Transverse colon (tissue), 4 donors: ENCODE measurements at places on chromosomes 16 and 17. TPM values are rescaled to one million over a fixed set of nuclear protein-coding genes. Genes with fewer than 3 reads are reported as not detected.

- DNase-seq: no peak
- no peak overlapping the region for H3K27ac ChIP-seq
- no peaks in the 10 kb centered on the region for H3K4me1 ChIP-seq
- H3K4me3 ChIP-seq: no peak overlapping the region
- H3K27me3 ChIP-seq: no peaks in the 10 kb centered on the region
- H3K36me3 ChIP-seq: no peaks in the 10 kb centered on the region
Measured at GRCh38 chr16:49653173-49653570, 202.7 kb downstream of the ZNF423 start.

GRCh38 chr17:9044772-9045463 lies 23.6 kb downstream of the NTN1 start:
- no peak overlapping the region for H3K4me3 ChIP-seq
- H3K27me3 ChIP-seq: no peaks in the 10 kb centered on the region
- H3K4me1 ChIP-seq: no peaks in the 10 kb centered on the region

DNA sequence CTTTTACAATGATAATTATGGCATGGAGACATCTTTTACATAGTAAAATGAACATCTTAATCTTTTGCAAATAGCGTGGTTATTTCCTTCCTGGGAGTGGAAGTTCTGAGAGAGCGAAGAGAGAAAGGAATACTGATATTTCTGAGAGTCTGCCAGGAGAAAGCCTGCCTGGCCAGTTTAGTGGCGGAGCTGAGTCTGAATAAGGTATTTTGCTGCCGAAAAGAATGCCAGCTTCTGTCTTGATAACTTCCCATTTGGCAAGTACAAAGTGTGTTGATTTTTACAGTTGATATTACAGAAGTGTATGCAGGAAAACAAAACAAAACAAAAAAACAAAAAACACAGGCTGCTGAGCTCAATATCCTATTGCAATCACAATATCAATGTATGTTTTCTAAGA lies 55.9 kb downstream of the KCNJ2 start:
- no peaks in the 10 kb centered on the region for H3K4me1 ChIP-seq
- DNase-seq: no peak
- H3K4me3 ChIP-seq: no peak overlapping the region
- no peaks in the 10 kb centered on the region for H3K36me3 ChIP-seq
- no peaks in the 10 kb centered on the region for H3K27me3 ChIP-seq
- H3K27ac ChIP-seq: no peak overlapping the region

- no peak overlapping the region for H3K27ac ChIP-seq
- DNase-seq: no peak
- peak overlapping the region; percentile 86 for H3K4me3 ChIP-seq
- H3K36me3 ChIP-seq: no peaks in the 10 kb centered on the region
- H3K27me3 ChIP-seq: no peaks in the 10 kb centered on the region
Measured at GRCh38 chr16:3609895-3610697, 1.3 kb downstream of the SLX4 start.

GRCh38 chr17:57856792-57857620 lies 7.2 kb upstream of the MRPS23 start:
- no peaks in the 10 kb centered on the region for H3K27me3 ChIP-seq
- H3K4me1 ChIP-seq: peaks cover 20% of the 10 kb centered on the region
- no peak overlapping the region for H3K27ac ChIP-seq
- no peaks in the 10 kb centered on the region for H3K36me3 ChIP-seq
- no peak overlapping the region for H3K4me3 ChIP-seq

DNA sequence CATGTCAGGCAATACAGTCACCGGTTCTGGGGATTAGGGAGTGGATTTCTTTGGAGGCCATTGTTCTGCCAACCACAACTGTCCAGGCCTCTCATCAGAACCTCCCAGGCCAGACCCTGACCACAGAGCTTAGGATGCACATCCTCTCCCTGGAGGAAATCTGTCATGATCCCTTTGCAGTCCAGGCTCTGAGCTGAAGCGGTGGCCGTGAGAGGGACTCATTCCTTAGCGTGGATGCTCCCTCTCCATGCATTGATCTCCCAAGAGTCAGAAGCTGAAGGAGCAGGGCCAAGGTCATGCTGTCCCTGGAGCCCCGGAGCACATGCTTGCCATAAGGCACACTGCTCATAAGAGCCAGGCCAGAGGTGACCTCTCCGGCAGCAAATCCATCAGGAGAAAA lies 181.4 kb downstream of the COPRS start:
- no peak overlapping the region for H3K27ac ChIP-seq
- DNase-seq: no peak

GRCh38 chr16:8697965-8698364 lies 23.5 kb downstream of the ABAT start:
- H3K27me3 ChIP-seq: no peaks in the 10 kb centered on the region
- DNase-seq: no peak
- no peak overlapping the region for H3K27ac ChIP-seq
- no peaks in the 10 kb centered on the region for H3K36me3 ChIP-seq
- H3K4me1 ChIP-seq: no peaks in the 10 kb centered on the region

- H3K27ac ChIP-seq: no peak overlapping the region
- H3K4me1 ChIP-seq: no peaks in the 10 kb centered on the region
- H3K27me3 ChIP-seq: peaks cover 4% of the 10 kb centered on the region
- no peak for DNase-seq
- H3K36me3 ChIP-seq: no peaks in the 10 kb centered on the region
Measured at GRCh38 chr16:17633181-17633951, 162.6 kb upstream of the XYLT1 start.

GRCh38 chr17:32659419-32659842 lies 172.6 kb downstream of the CDK5R1 start:
- H3K4me3 ChIP-seq: no peak overlapping the region
- no peaks in the 10 kb centered on the region for H3K27me3 ChIP-seq

The KRT12 gene
- total RNA-seq: 0.40 TPM

The ZNF469 gene
- 0.14 TPM for total RNA-seq

The GLOD4 gene
- total RNA-seq: 71.9 TPM

The C16orf89 gene
- 8.6 TPM for total RNA-seq

The RAMP2 gene
- total RNA-seq: 6.1 TPM

The KRTAP4-4 gene
- total RNA-seq: not detected

The ARSG gene
- total RNA-seq: 4.4 TPM
